ENCODE measurements at places on chromosomes 2 and 18.

GRCh38 chr2:172177581-172177980 is 74.9 kb upstream of the DLX2 start:
- no peak for DNase-seq

- DNase-seq: peak; percentile 65
These were observed 109.1 kb upstream of the CTDP1 start for GRCh38 chr18:79570266-79571201.

- peak; percentile 68 for DNase-seq
These were observed 179.2 kb downstream of the TTC32 start for GRCh38 chr2:19722531-19722971.

- no peak for DNase-seq
These were observed 119.6 kb downstream of the FAM210A start for GRCh38 chr18:13606604-13607254.

DNA sequence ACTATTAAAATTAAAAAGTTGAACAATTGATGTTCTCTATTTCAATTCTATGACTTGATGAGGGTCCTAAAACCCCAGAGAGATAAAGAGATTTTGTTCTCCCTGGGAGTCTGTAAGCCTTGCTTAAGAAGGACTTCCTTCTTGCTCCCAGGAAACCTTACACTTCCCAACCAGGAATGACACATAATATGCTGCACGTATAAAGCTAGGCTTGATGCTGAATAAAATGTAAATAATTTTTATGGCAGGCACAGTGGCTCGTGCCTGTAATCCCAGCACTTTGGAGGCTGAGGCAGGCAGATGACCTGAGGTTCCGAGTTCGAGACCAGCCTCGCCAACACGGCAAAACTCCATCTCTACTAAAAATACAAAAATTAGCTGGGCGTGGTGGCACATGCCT is 27.8 kb downstream of the SPIRE1 start:
- no peak for DNase-seq

GRCh38 chr18:44856157-44856556 is 175.5 kb downstream of the SETBP1 start:
- DNase-seq: no peak

GRCh38 chr2:105950521-105951383 is 206.0 kb downstream of the NCK2 start:
- no peak for DNase-seq

DNA sequence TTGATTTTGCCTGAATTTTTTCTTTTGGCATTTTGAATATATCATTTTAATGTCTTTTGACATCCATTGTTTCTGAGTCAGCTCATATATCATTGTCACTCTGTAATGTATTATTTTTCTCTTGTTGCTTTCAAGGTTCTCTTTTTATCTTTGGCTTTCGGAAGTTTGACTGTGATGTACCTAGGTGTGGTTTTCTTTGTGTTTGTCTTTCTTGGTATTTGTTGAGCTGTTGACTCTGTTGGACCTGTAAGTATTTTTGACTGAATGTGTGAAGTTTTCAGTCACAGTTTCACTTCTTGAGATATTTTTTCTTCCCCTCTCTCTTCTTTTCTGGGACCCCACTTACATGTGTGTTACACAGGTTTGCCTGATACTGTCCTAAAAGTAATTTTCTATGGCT is 24.9 kb upstream of the DRC1 start:
- DNase-seq: no peak

DNA sequence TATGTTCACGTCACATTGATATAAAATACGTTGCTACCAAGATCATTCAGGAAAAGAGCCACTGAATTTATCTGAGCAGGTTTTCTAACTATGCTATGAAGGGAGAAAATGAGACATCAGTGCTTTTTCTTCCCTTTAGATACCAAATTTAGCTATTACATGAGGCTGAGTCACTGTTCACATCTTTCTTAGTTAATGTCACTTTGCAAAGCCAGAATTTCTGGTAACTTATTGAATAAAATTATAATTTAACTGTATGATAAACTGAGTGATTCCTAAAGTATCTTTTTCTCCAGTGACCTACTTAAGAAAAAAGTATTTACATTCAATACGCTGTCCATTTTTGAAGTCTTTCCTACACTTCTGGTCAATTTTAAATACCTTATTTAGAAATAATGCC is 22.7 kb downstream of the C1D start:
- no peak for DNase-seq

DNA sequence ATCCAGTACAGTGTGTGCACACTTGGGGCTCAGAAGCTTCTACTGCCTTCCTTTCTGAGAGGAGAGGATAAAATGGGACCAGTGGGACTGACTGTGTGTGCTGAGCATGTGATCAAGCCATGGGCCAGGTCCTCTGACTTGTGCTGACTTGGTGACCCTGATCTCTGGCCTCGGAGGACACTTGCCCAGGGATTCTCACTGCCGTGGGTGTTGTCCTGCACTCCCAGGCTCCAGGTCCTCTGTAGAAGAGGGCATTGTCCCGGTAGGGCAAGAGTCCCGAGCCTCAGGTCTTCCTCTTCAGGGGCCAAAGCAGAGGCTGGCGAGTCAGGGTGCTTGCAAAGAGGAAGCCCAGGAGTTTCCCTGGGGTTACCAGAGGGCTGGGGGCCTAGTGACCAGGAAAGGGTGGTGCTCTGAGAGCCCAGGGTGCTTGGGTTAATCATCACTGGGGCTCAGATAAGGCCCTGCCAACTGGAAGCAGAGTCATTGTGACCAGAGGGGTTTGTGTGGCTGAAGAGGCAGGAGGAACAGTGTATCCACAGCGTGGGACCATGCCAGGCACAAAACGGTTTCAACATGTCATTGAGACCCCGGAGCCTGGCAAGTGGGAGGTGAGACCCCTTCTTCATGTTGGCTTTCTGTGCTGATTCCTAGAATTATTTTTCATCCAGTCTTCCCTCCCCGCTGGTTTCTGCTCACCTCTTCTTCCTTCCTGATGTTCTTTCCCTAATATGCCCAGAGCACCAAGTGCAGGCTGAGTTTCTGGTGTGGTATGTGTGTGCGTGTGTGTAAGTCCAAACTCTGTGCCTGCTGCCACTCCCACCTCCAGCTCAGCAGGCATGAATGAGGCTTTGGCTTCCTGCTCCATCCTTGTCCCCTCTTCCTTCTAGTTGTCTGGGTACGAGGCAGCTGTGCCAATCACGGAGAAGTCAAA is at the start of gene GCKR:
Gene GCKR, plus strand, starts transcription at position 483 of the 931 bp plus-strand sequence. Its CDS starts 66 bp downstream, at position 549.
- DNase-seq: no peak

DNA sequence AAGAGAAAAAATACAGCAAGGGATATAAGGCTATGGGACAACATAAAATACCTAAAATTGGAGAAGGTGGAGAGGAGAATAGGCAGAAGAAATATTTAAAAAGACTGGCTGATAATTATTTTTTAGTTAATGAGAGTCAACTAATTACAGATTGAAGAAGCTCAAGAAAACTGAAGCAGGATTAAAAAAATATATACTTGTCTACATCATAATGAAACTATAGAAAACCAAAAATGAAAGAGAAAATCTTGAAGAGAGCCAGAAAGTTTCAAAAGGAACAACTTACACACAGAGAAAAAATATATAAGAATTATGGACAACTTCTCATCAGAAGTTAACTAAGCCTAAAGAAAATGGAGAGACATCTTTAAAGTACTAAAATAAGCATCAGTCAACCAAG is 62.9 kb upstream of the APCDD1 start:
- no peak for DNase-seq

DNA sequence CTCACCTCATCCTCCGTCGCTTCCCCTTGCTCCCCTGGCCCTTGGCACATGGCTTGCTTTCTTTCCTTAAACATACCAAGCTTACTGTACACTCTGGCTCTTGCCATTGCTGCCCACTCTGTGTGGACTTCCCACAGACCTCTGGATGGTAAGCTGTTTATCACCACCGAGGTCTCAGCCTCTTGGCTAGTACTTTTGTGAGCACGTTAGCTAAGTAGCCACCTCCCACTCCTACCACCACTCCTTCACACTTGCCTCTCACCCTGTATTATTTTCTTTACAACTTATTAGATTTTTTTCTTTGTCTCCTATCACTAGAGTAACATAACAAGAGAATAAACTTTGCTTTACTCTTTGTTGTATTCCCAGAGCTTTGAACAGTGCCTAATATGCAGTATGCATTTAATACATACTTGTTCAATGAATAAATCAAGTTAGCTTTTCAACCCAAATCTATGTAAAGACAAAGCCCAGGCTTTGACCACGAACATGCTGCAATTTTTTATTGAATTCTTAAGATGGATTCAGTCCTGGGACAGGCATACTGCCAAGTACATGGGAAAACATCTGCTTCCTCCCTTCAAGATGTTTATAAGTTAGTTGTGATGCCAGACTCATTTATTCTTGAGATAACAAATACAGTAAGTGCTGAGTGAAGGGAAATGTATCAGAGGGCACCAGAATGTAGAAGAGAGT is 25.0 kb upstream of the MSGN1 start:
- DNase-seq: peak; percentile 51

DNA sequence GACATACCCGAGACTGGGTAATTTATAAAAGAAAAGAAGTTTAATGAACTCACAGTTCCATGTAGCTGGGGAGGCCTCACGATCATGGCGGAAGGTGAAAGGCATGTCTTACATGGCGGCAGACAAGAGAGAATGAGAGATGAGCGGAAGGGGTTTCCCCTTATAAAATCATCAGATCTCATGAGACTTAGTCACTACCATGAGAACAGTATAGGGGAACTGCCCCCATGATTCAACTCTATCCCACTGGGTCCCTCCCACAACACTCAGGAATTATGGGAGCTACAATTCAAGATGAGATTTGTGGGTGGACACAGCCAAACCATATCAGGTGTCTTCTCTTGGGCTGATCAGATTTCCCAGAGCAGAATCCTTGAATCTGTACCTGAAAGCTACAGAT is 617.3 kb upstream of the ID2 start:
- no peak for DNase-seq

DNA sequence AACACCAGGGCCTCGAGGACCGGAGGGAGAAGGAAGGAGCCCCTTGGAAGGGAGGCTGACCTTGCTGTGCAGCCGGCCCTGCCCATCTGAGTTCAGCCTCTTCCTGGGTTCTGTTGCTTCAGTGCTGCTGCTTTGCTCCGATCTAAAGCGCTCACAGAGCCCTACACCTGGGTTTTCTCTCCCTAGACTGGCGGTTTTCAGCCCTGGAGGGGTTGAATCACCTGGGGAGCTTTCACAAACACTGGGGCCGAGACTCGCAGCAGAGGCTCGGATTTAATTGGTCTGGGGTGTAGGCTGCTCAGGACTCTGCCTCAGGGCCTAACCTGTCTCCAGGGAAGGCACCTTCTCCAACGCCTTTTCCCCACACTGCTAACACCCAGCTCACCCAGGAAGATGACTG is 40.9 kb upstream of the SMAD7 start:
- no peak for DNase-seq

GRCh38 chr18:35153609-35154272 is 87.1 kb upstream of the ZNF397 start:
- no peak for DNase-seq

GRCh38 chr2:220374282-220374681 is 746.9 kb downstream of the SLC4A3 start:
- DNase-seq: no peak

- DNase-seq: peak; percentile 15
These were observed 245.6 kb downstream of the HDAC4 start for GRCh38 chr2:239154971-239155805.

DNA sequence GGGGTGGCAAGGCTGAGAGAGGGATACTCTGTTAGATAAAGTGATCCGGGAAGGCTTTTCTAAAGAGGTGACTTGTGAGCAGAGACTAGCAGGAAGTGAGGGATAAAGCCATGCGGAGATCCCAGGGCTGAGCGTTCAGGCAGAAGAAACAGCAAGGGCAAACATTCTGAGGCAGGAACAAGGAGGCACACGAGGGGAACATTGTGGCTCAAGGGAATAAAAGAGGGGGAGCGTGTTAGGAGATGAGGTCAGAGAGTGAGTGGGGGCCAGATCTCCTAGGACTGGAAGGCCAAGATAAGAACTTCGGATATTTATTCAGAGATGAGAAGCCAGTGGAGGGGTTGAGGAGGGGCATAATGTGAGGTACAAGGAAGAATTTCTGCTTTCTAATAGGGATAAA is 67.1 kb downstream of the ACTR2 start:
- DNase-seq: no peak

DNA sequence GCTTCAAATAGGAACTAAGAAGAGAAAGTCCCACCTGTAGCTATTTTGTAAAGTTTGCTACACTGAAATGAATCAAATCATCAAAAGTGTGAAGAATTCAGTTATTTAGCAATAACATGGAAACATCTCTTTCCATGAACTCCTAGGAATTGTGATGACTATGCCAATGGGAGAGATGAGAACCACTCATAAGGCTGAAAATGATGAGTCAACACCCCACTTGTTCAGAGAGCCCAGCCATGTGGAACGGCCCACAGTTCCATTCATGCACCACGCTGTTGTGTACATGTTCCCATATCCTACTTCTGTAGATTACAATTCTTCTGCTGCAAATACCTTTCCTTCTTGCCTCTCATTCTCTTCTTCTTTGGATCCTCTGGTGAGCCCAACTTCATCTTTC is 645.5 kb upstream of the ID2 start:
- DNase-seq: no peak

GRCh38 chr18:3623769-3624545 is 174.0 kb downstream of the TGIF1 start:
- DNase-seq: peak; percentile 87

DNA sequence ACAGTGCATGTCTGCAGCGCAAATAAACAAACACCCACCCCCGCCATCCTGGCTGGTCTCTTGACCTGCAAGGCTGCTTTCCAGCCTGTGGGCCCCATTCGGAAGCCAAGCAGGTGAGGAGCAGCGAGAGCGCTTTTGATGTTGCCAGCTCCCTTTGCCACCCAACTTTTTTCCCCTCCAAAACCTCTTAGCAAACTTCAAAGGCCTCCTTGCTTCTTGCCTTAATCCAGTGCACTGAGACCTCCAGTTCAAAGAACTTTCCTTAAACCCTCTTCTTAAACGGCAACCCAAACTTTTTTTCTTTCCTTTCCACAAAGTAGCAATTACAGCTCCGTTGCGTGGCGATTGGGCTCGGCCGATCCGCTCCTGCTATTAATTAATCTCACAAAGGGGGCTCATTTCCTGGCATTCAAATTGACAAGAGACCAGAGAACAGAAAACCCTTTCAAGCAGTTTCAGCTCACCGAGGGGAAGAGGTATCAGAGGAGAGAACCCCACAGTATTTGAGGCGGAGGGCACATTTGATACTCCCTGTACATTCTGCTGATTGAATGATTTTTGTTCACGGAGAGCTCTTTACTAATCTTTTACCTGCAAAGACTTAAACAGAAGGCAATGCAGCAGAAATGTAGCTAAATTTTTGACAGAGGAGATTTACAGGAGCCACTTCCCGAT is 531.4 kb downstream of the TMEM182 start:
- DNase-seq: no peak

GRCh38 chr2:123696799-123697410 is 328.2 kb upstream of the CNTNAP5 start:
- no peak for DNase-seq
